Activated gamma-delta T cell (primary cell): ENCODE measurements at places on chromosomes 11 and 22.

- peak; percentile 71 for DNase-seq
Observed at GRCh38 chr11:798093-798713, at the start of gene SLC25A22. TSS of gene SLC25A22 (minus strand) at chr11:798281. CDS start at chr11:795006, 3,275 bp downstream.

DNA sequence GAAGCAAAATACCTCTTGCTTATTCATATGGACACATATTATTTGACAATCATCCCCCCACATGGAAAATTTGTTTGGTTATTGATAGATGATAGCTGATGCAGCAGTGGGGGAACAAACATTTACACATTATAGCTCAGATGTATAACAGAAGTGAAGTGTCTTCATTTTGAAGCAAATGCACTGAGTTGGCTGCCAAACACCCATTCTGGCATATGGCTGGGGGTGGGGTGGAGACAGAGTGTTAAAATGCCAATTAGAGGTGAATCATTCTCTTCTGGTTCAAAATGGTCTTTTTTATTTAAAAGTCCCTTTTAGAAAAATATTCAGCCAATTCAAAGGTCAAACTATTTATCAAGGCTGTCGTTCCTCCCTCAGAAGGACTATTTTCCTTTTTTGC lies 157.3 kb upstream of the TRPC6 start:
- DNase-seq: no peak

DNA sequence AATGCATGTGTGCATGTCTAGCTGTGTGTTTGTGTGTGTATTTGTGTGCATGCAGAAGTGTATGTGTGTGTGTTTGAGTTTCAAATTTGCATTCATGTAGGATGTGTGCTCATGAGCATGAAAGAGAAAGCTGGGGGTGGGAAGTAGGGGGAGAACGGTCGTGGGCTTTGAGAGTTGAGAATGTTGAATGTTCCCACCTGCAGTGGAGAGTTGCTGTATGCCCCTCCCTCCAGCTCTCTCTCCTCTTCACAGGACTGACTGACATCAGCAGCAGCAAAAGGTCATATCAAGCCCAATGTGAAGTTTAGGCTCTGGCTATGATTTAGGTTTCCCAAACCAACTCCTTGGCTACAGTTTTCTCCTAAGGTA lies 63.8 kb upstream of the RRAS2 start:
- DNase-seq: no peak

DNA sequence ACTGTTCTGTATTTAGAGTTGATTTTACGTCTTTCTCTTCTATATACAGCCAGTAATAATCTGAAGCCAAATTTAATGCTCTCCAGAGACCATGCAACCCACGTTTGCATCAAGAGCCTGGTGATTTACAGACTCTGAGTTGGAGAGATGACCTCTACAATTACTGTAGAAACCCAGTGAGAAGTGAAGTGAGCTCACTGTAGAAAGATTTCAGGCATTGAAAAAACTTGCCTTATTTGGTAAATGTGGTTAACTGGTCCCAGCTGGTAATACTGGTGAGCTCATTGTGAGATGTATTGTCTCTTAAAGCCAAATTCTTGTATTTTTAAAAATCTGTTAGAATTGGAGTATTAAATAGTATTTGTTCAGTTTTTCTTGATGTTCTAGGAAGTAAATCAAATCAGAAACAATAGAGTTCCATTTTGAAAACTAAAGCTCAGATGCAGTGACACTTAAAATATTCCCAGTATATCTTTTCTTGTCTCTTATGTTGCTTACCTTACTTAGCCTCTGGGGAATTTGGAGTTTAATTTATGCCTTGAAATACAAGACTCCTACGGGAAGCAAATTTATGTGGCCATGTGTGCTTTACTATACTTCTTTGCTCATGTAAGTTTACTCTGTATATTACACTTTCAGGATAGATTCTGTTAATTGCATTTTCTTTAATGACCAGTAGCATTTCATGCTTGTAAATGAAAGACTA lies 189.9 kb downstream of the ARHGAP42 start:
- DNase-seq: no peak

- no peak for DNase-seq
Observed at GRCh38 chr11:88300888-88301487, 36.5 kb downstream of the CTSC start.

DNA sequence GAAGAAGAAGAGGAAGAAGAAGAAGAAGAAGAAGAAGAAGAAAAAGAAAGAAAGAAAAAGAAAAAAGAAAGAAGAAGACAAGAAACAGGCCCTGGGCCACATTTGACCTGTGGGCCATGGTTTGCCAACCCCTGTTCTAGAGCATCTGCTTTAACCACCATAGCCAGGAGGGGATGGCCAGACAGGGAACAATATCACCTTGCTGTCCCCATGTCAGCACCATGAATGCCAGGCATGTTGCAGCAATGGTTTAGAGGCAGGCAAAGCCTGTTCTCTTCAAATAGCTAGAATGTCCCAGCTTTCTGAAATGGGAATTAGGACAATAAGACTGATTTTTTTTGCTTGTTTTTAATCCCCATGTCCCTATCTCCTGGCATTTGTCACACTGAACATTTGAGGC lies 338.6 kb upstream of the PLET1 start:
- no peak for DNase-seq

- DNase-seq: no peak
Observed at GRCh38 chr11:8357891-8358566, 94.4 kb upstream of the LMO1 start.

DNA sequence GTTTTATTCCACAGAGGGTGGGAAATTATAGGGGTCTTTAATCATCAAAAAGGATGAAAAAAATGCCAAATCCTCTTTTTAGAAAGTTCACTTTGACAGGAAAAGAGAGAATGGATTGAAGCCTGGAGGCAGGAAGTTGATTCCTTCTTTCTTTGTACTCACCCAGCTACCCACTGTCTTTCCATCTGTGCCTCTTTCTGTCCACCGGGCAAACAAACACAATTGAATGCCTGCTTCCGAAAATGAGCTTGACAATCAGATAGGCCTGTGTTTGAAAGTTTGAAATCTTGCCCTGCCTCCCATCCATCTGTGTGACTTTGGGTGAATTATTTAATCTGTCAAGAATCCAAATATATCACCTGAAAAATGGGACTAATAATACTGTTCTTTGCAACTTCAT lies 81.1 kb downstream of the SCN3B start:
- no peak for DNase-seq

GRCh38 chr11:22734628-22735345 lies 68.4 kb downstream of the GAS2 start:
- no peak for DNase-seq

GRCh38 chr11:23022854-23023253 lies 162.6 kb upstream of the CCDC179 start:
- no peak for DNase-seq

GRCh38 chr11:62411524-62411923 lies 7.3 kb upstream of the SCGB1A1 start:
- no peak for DNase-seq

DNA sequence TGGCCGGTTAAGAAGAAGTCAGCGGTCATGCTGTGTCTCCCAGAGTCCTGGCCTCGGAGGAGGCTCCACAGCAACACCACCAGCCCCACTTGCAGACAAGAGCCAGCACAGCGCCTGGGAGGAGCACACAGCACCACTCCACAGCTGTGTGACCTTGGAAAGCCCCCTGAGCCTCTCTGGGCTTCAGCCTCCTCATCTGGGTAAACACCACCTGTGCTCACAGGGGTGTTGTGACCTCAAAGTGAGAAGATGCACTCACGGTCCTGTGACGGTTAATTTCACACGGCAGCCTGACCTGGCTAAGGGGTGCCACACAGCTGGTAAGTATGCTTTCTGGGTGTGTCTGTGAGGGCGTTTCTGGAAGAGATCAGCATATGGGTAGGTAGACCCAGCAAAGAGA lies 54.7 kb downstream of the PHF21B start:
- DNase-seq: no peak

GRCh38 chr11:92765965-92766371 lies 203.5 kb upstream of the MTNR1B start:
- no peak for DNase-seq

DNA sequence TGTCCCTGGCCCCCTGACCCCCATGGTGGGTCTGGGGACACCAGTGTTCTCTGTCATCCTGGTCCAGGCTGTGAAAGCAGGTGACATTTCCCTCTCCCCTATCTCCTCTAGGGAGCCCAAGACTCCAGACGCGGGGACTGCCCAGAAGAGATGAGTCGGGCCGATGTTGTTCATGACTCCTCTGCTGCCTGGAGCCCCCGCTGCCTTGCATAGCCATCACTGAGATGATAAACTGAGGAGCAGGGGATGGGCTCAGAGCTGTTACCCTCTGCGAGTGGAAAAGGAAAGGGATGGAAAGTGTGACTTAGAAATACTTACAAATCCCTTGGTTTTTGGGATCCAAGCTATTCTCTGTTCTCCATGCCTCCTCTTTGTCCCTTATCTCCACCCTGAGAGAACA lies 209.6 kb downstream of the DSCAML1 start:
- no peak for DNase-seq

DNA sequence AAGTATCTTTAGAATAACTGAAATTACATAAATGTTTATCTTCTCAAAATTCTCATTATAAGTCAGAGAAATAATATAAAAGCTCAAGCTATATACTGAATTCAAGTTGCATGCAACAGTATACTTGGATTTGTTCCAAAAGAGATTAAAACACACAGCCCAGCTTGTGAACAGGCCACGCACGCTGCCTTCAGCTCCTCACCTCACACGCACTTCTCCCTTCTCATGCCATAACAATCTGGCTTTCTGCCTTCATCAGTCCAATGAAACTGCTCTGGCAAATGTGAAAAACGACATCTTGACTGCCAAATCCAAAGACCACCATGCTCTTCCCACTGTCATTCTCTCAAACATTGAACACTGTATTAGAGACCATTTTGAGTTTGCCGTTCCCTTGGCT lies 22.1 kb downstream of the ATP6V1E1 start:
- DNase-seq: no peak

GRCh38 chr11:104699981-104700380 lies 198.3 kb downstream of the CASP12 start:
- DNase-seq: no peak

DNA sequence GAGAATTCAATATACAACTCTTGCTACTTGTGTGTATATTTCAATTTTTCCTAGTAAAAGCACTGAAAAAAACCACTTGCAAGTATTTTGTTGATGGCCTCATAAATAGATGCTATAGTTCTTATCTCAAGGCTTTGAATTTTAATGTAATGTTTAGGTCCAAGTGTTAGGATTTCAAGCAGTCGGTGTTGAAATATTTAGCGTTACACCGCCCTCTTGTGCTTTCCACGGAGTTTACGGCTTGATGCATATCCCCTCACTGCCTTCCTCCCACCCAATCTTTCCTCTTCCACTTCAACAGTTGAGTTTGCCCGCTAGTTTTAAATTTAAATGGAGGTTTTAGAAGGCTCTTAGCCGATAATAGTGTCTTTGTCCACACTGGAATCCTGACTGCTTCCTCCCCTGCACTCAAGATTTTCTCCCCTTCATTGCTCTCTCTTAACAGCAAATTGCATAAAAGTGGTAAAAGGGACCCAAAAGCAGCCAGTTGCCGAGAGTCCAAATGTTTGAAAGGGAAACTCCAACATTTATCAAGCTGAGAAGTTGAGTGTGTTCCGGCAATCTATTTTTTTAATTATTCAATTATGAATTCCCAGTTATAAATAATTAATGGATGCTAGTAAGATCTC lies 25.9 kb upstream of the HTATIP2 start:
- DNase-seq: no peak

DNA sequence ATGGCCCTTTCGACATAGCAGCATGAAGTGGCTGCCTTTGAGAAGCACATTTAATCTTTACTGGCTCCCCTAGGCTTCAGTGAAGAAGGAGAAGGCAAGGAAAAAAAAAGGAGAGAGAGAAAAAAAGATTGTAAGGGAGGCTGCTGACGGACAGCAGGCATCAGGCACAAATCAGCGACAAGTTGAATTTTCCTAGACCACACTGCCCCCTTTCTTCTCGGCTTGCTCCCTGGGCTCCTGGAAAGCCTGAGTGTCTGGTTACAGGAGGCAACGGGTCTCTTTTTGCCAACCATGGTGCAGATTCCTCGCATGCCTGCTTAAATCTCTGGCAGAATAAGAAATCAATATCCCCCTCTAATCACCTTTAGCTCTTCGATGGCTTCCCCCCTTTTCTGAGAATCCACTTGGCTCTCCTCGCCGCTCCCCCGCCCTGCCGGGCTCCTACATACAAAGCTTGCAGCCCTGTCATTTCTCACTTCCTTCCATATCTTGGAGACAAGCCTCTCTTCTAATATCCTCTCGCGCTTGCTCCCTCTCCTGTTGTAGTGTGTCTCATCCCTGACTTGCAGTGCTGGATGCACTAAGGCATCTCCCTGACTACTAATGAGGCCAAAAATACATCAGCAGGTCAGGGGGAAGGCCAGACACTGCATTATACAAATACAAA lies 14.3 kb downstream of the BLID start:
- DNase-seq: no peak

- DNase-seq: no peak
Observed at GRCh38 chr11:128279866-128280265, 307.5 kb downstream of the ETS1 start.
